Fibroblast of skin of abdomen (primary cell): ENCODE measurements at places on chromosomes 2 and 18.

GRCh38 chr2:3450385-3451010 is 68.8 kb downstream of the ADI1 start:
- DNase-seq: no peak

- DNase-seq: no peak
Observed at GRCh38 chr2:198916548-198917080, 541.1 kb downstream of the SATB2 start.

DNA sequence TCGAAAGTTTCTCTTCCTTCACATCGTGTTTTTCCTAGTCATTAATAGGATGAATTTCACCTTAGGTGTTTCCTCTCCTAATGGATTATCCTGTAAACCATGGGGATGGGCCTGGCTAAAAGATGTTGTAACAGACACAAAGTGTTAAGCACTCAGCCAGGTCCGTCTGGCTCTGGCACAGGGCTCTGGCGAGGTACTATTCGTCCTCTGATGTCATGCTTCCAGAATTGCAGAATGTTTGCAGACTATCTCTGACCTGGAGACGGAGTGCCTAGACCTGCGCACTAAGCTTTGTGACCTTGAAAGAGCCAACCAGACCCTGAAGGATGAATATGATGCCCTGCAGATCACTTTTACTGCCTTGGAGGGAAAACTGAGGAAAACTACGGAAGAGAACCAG is 13.2 kb downstream of the ATG16L1 start:
- no peak for DNase-seq

GRCh38 chr2:96195410-96196066 is 13.1 kb downstream of the STARD7 start:
- DNase-seq: peak; percentile 47

- DNase-seq: no peak
Observed at GRCh38 chr2:141611176-141611571, 519.6 kb downstream of the LRP1B start.

DNA sequence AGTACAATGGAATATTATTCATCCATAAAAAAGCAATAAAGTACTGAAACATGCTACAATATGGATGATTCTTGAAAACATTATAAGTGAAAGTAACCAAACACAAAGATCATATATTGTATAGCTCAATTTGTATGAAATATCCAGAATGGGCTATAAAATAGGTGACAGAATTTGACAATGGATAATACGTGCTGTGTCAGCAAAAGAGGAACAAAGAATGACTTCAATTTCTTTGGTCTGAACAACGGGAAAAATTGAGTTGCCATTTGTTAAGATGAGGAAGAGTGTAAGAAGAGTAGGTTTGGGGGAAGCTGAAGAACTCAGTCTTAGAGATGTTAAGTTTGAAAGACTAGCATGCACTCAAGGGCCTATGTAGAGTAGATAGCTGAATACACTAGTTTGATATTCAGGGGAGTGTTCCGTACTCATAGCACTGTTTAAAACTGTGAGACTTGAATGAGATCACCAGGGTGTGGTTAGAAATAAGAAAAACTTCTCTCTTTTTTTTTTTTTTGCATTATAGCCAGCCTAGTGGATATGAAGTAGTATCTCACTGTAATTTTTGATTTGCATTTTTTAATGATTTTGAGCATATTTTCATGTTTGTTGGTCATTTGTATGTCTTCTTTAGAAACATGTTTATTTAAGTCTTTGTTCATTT is 213.6 kb downstream of the NR4A2 start:
- no peak for DNase-seq
